CD4-positive, alpha-beta T cell treated with Interleukin-21 for 1 hour (primary cell): ENCODE measurements at places on chromosomes 7 and 10.

- no peak for DNase-seq
These were observed 124.5 kb downstream of the POU6F2 start for GRCh38 chr7:39102234-39102633.

GRCh38 chr7:80330434-80330833 is 181.4 kb downstream of the GNAT3 start:
- DNase-seq: no peak

DNA sequence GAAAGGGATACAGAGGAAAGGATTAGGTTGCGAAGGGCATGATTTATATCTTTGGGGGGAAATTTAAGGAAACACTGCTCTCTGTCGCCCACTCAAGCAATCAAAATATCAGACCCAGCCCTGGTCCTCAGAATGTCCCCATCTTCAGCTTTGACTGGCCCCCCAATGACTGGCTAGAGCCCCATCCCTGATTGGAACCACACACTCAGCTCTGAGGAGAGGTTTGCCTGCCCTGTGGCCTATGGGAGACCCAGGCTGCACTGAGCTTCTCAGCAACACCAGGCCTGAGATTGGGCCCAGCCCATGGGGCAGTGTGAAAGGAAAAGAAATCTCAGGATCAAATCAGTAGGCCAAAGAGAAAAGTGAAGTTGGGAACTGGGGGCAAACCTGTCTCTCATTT is 69.5 kb downstream of the ADCYAP1R1 start:
- no peak for DNase-seq

DNA sequence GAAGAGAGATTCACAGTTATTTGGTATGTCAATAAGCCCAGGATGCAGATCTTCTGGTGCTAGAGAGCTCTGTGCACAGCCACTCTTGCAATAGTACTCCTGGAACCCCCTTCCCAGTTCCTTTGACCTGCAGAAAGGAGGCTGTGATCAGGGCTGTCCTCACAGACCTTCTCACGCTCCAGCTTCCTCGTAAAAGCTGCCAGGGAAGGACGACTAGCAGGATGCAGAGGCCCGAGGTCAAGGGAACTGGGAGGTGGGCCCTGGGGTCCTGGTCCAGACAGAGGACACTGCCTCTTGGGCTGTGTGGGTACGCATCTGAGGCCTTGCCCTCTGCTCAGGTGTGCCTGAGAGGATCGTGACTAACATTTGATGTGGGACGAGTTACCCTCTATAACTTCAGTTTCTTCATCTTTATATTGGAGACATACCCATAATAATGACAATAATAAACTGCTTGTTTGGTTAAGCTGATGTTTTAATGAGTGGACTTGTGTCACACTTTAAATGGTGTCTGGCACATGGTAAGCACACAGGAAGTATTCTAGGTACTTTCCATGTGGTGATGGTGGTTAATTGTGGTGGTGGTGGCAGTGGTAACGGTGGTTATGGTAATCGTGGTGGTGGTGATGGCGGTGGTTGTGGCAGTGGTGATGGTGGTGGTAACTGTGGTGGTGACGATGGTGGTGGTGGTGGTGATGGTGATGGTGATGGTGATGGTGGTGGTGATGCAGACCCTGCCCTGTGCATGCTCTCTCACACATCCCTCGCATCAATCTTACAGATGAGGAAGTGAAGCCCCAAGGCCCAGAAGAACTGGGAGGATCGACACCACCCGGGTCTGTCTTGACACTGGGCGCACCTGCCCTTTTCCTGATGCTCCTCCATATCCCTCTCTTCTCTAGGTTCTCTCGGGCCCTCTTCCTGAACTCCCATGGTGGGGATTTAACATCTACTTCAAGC is 235.2 kb upstream of the GRB10 start:
- no peak for DNase-seq

DNA sequence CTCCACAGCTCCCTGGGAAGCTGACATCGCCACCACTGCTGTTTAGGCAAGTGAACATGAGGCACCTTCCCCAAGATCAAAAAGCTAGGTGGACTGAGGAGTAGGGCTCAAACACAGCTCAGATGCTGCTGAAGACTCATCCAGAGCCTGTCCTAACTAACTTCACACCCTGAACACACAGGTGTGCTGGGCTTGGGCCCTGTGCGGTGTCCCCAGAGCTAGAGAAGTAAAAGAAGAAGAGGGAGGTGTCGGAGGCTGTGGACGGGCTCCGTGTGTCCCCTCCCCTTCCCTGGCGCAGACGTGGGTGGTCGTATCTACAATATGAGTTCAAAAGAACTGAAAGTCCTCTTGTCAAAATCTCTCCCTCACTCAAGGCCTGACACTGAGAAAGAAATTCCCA is 373.4 kb upstream of the MGMT start:
- no peak for DNase-seq

DNA sequence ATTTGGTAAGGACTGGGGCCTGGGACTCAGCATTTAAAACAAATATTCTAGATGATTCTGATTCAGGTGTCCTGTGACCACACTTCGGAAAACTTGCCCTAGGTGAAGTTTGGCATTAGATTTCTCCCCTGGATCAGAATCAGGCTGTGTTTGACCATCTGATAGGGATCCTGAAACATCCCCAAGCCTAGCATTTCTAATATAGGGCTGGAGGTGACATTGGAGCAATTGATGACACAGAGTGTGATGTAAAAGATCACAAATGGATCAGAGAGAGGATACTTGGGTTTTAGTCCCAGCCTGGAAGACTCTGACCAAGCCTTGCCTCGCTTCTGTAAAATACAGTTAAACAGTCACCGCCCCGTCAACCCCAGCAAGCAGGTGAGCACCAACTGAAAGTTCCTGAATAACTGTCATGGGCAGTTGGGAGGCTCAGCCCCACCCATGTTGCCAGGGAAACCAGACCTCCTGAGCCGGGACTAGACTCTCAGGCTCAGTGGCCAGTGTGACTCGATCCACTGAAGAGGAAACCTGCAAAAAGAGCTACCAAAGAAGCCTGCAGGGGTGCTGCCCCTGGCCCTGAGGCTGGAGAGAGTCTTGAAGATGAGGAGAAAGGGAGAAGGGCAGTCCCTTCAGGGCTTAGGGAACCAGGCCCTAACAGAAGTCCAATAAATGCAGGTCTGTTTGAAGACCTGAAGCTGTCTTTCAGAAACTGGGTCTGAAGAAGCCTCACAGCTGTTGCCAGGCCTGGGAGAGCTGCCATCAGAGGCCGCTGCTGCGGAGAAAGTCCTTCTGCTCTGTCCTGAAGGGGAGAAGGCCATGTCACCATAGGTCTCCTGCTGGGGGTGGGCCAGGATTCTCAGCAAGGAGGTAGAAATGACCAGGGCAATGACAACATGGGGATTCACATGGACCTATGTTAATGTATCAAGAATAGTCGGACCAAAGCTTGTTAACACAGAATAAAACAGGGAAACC is 126.1 kb upstream of the KCNMA1 start:
- no peak for DNase-seq

DNA sequence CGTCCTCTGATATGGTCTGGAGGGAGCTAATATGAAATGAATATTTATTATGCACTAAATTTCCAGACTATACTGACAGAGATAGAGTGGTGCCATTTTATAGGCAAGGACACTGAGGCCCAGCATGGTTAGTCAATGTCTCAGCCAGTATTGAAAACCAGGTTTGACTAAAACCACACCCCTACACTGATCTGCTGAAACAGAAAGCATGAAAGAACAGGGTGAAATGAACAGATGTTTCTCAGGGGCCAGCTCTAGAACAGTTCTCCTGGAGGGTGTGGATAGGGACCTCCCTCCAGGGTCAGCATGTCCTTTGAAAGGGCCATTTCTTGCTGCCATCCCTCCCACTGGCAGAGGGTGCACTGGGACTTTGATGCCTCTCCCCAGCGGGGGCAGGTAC is 700.5 kb downstream of the GRID1 start:
- DNase-seq: no peak

GRCh38 chr7:13021566-13022300 is 334.3 kb downstream of the ARL4A start:
- no peak for DNase-seq

GRCh38 chr7:9921326-9921725 is 1052.3 kb upstream of the PHF14 start:
- no peak for DNase-seq

GRCh38 chr10:43421519-43421918 is 12.5 kb upstream of the HNRNPF start:
- DNase-seq: no peak

GRCh38 chr7:33392148-33392547 is 262.8 kb downstream of the BBS9 start:
- DNase-seq: no peak

- peak; percentile 42 for DNase-seq
These were observed 11.8 kb upstream of the TIAL1 start for GRCh38 chr10:119608316-119609155.

- DNase-seq: peak; percentile 52
These were observed 4.9 kb upstream of the SCD start for GRCh38 chr10:100341953-100342626.

DNA sequence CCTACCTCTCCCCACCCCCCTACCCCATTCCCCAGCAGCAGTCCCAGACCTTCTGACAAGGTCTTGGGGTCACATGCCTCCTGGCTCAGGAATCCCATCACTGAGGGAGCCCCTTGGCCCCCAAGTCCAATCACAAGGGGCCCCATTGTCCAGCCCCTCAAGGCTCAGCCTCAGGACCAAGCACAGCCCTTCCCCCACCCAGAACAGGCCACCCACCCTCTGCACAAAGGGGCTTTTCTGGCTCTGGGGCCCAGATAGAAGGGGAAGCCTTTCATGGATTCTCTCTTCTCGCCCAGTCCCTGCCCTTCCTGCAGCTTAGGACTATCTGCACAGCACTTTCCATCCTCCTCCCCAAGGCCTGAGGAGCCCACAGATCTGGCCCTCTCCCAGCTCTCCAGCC is 4.8 kb downstream of the FBXL15 start:
- DNase-seq: no peak

DNA sequence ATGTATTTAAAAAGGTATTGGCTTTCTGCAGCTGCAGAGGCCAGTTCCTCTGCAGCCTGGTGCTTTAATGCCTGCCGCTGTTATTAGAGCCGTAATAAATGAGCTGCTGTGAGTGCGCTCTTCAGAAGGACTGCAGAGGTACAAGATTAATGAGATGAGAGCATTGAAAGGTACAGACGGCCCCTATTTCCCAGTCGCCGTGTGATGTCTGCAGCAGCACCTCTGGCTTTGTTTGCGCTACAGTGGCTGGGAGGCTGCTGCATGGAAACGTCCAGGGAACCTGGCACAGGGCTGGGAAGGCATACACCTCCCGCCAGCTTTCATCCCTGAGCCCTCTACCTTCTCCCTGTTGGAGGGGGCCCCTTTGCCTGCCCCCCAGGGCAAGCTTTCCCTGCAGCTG is 383.8 kb upstream of the ZMIZ1 start:
- DNase-seq: no peak

DNA sequence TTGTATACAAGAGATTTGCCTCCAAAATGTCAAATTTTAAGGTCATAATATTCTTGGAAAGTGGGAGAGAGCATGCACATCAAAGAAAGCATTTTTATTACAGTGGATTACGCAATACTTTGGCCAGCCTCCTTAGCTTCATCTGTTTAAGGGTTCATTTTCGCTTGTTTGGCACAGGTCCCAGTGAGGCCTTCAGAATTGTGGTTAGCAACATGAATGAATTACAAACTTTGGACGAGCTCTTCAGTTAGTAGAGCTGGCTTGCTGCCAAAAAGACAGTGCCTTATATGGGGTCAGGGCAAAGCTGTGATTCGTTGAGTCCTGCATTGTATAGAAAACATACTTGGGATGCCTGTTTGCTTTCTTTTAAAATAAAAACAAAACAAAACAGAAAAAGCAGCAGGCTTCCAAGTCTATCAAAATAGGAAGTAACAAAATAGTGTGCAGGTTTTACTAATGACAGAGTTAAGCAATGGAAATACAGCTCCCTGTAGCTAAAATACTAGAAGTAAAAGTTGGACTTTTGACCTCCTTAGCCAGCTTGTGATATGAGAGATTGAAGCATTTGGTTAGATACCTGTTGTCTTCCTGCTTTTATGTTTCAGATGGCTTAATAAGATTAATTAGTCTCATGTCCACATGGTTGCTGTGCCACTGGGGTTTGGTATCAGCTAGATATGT is 190.8 kb downstream of the MLLT10 start:
- peak; percentile 56 for DNase-seq

DNA sequence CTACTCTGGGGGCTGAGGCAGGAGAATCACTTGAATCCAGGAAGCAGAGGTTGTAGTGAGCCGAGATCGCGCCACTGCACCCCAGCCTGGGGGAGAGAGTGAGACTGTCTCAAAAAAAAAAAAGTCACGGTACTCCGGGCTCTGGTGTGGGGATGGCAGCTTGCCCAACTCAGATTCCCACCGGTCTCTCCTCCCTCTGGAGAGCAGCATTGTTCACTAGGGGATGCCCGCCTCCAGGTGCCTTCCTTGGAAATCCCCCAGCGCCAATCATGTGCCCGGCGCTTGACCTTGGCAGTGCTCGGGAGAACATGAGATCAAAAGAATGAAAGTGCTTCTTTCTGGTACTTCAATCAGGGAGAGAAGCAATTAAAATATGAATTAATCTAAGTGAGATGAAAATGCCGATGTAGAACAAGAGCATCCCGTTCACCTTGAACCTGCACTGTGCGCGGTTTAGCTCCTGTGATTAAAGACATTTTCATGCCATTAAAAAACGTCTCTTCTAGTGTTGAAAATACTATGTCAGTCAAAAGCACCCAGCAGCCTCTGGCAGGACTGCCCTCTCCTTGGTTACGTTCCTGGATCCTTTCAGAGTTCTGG is 1127.3 kb upstream of the AUTS2 start:
- no peak for DNase-seq

DNA sequence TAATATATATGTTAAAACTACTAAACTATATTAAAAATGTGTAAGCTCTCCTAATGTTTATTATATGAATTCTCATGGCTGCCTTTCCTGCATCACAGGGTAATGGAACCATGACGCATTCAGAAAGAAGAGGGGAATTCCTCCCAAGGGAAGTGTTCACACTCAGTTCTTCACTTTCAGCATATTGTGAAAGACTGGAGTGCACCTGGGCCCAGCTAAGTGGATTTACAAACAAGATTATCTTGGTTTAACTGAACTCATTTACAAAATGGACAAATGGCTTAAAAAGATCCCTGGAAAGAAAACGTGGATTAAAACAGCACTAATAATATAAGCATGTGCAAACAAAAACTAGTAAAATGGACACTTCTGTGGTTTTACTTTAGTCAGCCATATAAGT is 149.8 kb downstream of the DOCK4 start:
- DNase-seq: no peak
